ENCODE measurements at places on chromosomes 4 and X. TPM values are rescaled to one million over a fixed set of nuclear protein-coding genes. Genes with fewer than 3 reads are reported as not detected.
A peak's percentile ranks its signal among the peaks of the same experiment; 100 is the strongest.

DNA sequence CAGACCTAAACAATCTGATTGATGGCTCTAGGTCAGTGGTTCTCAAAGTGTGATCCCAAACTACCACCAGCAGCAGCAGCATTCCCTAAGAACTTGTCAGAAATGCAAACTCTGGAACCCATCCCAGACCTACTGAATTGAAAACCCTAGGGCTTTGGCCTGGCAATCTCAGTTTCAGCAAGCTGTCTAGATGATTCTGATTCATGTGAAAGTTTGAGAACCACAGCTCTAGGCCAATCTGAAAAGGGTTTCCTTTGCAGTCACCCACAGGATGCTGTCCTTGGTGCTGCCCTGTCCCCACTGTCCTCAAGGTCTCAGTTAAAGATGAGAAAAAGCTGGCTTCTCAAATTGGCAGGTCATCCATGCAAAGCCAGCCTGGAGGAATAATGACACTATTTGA is 34.8 kb downstream of the SMPX start:
- DNase-seq, result no peak

GRCh38 chr4:145496292-145496691 is 14.6 kb downstream of the SMAD1 start:
- no peak for DNase-seq

- DNase-seq, result peak; percentile 60
Observed at GRCh38 chrX:115236560-115236959, 2.7 kb upstream of the LRCH2 start.

DNA sequence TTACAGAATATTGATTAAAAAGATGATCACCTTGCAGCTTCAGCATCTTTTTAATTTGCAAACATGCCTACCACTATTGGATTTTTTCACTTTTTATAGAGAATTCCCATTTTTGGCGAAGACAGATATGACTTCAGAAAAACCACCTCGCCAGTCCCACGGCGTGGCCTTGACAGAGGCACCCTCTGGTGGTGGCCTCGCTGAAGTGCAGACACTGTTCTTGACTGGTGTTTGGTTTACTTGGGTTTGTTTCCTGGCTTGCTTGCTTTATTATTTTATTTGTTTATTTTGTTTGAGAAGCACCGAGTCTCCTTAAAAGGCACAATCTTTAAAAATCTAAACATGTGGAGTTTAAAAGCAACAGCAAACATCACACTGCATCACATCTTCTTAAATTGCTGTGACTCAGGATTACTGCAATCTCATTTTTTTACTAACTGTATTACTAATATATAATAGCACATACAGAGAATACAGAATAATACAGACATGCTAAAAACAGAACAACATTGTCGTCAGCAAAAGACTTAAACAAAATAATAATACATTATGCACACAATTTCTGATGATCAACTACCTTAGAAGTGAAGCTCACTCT is 13.1 kb upstream of the AMTN start:
- DNase-seq, result peak; percentile 56

DNA sequence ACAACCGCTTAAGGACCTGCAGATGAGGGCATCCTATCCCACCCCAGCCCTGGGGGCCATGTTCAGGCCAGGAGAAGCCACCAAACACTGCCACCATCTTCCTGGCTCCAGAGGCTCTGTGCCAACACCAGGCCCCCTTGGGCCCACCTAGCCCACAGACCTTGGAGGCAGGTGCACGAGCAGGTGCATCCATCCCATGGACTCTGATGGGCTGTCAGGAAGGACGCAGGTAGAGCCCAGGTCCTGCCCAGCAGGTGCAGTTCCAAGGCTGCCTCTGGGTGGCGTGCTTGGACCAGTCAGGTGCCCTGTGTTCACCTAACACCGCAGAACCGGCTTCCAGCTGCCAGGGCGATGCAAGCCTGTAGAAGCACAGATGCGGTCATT is 22.8 kb upstream of the PDE6B start:
- DNase-seq, result peak; percentile 5

DNA sequence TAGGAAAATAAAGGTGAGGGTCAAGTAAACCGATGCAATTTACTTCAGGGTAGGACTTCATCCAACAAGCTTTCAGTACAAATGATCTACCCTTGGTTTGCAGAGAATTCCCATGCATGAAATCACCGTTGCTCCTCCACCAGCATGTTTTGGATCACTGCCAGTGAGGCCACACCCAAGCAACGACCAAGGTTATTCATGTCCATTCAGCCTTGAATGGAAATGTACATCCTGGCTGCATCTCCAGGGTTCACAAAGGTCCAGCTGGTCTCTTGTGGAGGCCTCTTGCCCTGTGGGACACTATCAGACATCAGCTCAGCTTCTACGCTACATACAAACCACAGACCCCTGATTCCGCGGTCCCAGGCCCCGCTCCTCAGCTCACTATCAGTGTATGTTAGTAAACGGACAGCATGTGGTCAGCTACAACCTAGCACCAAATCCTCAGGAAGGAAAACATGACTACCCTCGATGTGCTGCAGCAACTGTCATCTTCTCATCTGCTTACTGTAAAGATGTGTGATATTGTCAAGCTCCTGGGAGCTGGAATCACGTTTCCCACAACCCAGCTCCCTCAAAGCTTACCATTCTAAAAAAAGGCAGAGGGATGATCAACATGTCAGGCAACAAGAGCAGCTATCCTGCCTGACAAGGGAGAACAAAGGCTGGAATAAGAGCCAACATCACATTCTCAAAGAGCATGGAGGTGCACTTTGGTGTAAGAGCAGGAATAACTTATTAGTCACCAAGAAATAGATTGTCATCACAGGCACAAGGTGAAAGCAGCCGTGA is 4.9 kb downstream of the LYAR start:
- DNase-seq, result no peak

DNA sequence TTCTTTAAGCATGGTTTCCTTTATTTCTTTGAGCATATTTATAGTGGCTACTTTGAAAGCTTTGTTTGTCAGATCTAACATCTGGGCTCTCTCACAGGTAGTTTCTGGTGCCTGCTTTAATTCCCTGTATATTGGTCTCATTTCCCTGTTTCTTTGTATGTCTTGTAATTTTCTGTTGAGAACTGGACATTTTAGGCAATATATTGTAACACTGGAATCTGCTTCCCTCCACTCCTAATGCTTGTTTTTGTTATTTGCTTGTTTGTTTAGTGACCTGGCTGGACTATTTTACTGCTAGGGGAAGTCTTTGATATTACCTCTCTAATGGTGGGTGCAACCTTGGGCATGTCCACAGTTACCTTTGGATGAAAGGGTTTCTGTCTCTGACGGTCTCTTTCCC is 25.0 kb downstream of the BMPR1B start:
- no peak for DNase-seq

DNA sequence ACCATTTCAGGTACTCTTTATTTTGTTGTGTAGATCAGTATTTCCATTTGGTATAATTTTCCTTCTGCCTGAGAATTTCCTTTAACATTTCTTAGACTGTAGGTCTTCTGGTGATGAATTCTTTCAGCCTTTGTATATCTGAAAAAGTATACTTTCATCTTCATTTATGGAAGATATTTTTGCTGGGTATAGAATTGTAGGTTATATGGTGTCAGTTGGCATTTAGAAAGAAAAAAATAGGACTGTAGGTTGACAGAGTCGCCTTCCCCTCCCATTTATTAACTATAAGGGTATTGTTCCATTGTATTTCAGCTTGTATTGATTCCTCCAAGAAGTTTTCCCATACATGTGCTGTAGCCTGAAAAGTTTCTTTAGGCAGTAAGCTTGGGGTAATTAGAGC is 71.9 kb downstream of the KDM6A start:
- DNase-seq, result no peak

DNA sequence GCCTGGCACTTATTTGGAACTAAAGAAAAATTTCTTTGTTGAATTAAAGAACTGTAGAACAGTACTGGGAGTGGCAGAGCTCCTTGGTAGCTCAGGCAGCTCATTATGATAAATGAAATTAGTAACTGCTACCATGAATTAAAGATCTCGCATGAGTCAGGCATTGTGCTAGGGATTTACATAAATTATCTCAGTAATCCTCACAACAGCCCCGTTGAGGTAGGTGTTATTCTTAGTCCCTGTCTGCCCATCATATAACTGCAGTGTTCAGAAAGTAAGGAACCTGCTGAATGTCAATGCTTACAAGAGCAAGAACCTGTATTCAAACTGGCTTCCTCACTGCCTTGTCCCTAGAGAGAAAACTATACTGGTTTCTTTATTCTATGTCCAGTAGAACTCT is 108.3 kb downstream of the NLGN4X start:
- no peak for DNase-seq

GRCh38 chrX:112947981-112948615 is 107.5 kb upstream of the AMOT start:
- DNase-seq, result no peak

The GBA3 gene
- total RNA-seq, result 2.4 TPM

The RGN gene
- 1.4 TPM for total RNA-seq

The IDUA gene
- total RNA-seq, result 3.4 TPM

The GAGE12C gene
- total RNA-seq, result not detected

Measured in umbilical cord (tissue), 2 donors.